Kidney glomerular epithelial cell (primary cell): ENCODE measurements at places on chromosomes 2 and 18.

- peak; percentile 1 for DNase-seq
Measured at GRCh38 chr18:46950064-46950656, 32.8 kb downstream of the KATNAL2 start.

GRCh38 chr2:234275515-234275914 lies 221.4 kb downstream of the ARL4C start:
- no peak for DNase-seq

DNA sequence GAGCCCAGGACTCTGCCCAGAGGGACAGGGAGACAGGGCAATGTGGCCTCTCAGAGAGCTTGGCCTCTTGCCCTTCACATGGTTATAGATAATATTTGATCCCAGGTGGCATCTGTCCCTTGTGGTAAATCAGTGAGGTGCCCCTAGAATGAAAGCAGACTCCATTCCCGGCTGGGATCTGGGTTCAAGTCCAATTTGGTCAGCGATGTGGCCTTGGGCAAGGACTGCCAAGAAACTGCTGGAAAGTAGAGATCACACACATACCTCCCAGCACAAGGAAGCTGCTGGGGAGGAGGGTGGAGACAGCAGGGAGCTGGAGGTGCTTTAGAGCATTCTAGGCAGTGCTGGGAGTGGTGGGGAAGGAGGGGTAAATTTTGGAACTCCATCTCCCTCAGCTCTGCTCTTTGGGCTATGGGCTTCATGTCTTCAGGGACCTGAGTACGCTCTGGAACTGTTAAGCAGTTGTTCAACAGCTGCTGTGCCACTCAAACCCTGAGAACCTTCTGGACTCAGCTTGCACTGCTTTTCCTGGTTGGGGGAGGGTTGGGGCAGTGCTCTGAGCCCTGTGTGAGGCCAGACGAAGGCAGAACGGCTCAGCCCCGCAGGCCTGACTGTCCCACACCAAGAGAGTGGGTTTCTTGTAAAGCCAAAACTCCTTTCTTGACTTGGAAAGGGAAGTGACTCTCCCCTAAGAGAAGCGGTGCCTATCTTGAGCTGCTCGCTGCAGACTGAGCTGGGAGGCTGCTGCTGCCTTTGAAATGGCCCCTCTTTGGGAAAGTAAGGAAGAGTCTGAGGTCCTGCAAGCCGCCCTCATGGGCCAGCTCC lies 23.0 kb downstream of the INPP5D start:
- no peak for DNase-seq

DNA sequence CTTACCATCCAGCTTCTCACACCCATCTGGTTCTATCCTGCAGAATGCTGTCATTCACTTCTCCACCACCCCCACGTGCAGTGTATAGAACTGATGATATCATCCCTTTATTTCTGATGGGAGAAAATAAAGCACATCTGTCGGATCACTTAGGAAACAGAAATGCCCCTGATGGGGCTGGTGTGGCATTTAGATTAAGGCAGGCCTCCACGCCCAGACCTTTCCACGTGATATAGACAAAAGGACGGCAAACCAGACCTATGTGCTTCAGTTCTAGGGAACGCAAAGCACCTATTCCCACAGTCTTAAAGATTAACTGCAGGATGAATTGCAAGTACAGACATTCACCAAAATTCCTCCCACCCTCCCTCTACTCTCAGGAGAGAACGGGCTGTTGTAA lies 27.6 kb upstream of the CABLES1 start:
- no peak for DNase-seq

DNA sequence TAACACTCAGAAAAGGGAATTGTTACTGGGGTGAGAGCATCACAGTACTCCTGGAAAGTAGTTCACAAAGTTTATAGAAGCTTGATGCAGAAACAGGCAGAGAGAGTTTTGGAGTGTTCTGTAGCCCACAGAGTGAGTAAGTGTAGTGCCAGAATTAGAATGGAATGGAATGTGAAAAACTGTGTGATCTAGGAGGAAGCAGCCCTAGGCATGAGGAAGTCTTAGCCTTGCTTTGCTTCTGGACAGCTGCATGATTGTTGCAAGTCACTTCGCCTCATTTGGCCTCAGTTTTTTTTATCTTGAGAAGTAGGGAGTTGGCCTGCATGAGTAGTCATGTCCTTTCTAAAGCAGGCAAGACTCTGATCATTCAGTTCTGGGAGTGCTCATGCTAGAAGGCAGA lies 10.9 kb downstream of the SERPINB12 start:
- no peak for DNase-seq

DNA sequence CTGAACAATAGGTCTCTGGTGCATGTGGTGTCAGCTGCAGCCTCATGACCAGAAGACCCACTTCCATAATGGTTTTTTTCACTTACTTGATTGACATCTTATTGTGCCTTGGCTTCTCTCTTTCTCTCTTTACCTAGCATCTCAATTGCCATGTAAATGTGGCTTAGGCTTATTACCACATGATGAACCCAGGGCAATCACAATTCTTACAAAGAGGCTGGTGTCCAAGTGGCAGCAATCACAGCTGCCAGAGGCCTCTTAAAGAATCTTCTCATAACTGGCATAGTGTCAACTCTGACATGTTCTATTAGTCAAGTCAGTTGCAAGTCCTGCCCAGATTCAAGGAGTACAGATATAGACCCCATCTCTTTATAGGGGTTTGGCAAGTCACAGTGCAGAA lies 1224.8 kb downstream of the SUCLG1 start:
- no peak for DNase-seq

- DNase-seq = no peak
Measured at GRCh38 chr2:50991602-50992001, 40.3 kb downstream of the NRXN1 start.

GRCh38 chr18:43077510-43078308 lies 37.8 kb downstream of the RIT2 start:
- no peak for DNase-seq

DNA sequence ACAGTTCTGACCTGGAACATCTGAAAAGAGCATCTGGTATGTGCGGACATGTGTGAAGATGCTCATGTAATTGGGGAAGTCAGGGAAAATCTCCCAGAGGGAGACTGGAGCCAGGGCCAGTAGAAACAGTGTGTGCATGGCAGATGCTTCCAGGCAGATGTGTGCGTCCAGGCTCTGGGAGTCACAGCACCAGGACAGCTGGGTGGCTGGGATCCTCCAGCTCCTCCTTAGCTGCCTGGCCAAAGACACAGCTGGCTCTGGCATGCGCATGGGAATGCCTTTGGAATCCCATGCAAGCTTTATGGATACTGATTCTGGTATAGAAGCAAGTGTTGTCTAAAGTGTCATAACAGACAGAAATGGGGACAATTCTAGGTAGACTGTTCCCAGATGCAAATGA lies 369.7 kb downstream of the INSIG2 start:
- DNase-seq = no peak

DNA sequence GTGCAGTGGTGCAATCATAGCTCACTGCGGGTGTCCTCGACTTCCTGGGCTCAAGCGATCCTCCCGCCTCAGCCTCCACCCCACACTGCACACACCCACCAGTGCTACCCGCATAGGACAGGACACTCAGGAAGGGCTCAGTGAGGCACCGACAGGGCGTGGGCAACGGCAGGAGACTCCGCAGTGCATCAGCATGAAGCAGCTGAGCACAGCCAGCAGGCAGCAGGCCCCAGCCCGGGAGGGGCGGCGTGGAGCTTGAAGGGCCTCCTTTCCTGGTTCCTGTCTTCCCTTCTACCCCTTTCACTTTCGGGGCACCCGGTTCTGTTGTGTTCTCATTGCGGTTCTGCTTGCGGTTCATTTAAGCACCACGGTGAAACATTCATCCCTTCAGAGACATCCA lies 89.8 kb downstream of the ZNF516 start:
- DNase-seq = no peak

DNA sequence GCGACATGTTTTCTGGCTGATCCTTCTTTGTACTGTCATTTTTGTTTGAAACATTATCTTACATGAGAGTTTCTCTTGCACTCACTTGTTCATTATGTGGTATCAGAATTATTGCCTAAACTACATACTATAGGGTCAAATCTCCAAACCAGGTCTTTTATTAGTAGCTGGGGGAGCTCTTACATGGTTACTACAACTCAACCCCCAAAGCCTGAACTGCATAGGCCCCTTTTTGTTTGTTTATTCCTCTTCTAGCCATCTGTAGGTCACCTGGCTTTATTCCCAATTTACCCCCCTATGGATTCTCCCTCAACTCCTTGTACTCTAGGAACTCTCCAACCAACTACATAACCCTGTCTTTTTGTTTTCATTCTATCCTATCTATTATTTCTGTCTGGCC lies 46.7 kb downstream of the PUM2 start:
- no peak for DNase-seq

DNA sequence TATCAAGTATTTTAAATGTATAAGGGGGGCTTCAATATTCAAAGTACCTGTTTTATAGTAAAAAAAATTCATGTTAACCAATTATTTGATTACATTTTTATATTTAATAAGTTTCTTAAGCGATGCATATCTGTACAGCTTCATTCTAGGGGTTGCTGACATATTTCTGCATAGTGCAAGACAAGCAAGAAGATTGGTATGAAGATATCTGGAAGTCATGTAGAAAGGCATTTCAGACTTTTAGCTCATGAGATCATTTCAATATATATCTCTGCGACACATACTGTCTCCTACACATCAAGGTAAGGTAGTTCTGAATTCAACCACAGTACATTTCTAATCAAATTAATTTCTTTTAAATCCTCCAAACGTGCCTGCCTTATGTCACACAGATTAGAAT lies 73.1 kb downstream of the MEMO1 start:
- no peak for DNase-seq

DNA sequence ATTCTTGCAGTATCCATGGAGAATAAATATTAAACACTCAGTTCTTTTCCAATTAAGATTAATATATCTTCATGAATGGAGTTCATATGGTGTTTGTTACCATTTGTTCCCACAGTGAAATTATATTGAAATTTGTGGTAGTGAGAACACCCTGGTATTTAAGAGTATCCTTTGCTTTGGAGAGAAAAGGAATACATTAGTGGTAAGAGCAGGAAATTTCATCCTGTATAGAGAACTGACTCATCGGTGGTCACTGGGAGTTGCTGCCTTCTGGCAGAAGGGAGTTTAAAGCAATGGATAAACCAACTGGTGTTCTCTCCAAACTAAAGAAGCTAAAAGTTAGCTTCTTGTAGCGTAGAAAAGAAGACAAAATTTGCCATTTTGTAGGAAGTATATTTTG lies 107.3 kb downstream of the MYO1B start:
- DNase-seq = peak; percentile 39

DNA sequence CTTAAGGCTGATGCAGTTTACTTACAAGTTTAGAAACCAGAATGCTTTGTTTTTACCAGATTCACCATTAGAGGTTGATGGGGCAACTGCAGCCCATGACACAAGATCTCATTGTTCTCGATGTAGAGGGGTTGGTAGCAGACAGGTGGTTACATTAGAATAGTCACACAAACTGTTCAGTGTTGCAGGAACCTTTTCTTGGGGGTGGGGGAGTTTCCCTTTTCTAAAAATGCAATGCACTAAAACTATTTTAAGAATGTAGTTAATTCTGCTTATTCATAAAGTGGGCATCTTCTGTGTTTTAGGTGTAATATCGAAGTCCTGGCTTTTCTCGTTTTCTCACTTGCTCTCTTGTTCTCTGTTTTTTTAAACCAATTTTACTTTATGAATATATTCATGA lies 99.4 kb upstream of the IL1R2 start:
- no peak for DNase-seq

DNA sequence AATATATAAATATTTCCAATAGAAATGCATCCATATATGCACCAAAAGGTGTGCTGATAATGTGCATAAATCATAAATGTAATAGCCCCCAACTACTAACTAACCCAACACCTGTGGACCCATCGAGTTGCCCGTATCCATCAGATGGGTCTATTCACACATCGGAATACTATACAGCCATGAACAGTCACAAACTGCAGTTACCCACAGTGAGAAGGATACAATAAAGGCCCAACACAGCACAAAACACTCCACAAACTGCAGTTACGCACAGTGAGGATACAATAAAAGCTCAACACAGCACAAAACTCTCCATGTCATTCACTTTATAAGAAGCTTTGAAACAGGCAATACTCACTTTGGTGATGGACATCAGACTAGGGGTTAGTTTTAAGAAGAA lies 145.3 kb upstream of the OTOS start:
- DNase-seq = no peak

DNA sequence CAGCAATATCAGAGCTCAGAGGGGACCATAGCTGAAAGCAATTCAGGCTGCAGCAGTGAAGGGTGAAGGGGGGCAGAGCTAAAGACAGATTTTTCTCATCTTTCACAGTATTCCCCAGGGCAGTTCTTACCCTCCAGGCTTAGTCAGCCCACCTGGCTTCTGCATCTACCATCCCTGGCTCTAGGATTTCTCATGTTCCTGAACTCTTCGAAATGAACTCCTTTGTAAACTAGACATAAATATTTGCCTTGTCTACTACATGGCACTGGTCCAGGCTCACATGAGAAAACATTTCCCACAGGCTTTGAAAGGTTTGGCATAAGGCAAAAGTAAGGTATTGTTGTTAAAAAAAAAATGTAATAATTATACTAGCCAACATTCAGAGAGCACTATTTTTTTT lies 23.6 kb upstream of the NEB start:
- no peak for DNase-seq

GRCh38 chr18:56812674-56813073 lies 161.5 kb downstream of the WDR7 start:
- no peak for DNase-seq

DNA sequence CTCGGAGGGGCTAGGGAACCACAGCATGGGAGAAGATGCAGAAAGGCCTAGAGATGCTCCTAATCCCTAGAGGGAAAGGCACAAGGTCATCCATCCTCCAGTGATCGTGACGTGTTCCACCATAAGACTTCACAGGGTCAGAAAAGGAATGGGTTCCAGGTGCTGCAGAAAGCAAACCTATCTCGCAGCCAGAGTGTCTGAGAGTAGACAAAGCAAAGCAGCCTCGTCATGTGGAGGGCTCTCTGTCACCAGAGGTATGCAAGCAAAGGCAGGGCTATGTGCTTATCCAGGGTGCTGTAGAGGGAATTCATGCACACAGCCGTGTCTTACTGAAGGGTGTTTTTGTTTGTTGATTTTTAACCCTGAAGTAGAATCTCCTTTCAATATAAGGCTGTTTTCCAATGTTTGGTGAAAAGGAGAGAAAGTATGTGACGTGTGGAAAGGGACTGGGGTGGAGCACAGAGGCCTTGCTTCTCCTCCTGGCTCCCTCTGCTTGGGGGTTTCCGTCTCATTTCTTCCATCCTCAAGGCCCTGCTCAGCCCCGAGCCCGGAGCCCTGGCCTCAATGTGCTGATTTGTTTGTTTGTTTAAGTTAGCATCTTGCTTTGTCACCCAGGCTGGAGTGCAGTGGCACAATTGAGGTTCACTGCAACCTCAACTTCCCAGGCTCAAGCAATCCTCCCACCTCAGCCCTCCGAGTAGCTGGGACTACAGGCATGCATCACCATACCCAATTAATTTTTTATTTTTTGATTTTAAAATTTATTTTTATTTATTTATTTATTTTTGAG lies 3.0 kb downstream of the GPR55 start:
- DNase-seq = no peak
